ENCODE measurements at places on chromosomes 11 and 22. TPM values are rescaled to one million over a fixed set of nuclear protein-coding genes. Genes with fewer than 3 reads are reported as not detected.

The TRIM77 gene
- not detected for total RNA-seq

The DNAJB13 gene
- total RNA-seq: 10.2 TPM

DNA sequence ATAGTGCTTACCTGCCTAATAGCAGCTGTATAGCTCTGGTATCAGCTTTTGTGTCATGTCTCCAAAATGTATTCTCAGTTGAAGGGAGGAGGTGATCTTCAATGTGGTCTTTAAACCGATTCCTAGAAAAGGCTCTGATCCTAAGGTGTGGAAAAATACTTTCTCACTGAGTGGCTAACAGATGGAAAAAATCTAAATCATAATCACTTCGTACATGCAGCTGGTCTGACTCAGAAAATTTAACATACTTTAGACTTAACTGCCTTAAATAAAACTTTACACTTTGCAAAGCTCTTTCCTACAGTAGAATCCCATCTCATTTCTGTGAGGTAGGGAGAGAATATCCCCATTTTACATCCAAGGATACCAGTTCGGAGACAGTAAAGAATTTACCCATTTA is 38.0 kb downstream of the C2CD3 start:
- DNase-seq: no peak

GRCh38 chr11:60777572-60777971 is 7.6 kb upstream of the MS4A10 start:
- DNase-seq: no peak

- no peak for DNase-seq
Measured at GRCh38 chr22:49453771-49454170, 373.9 kb downstream of the BRD1 start.

GRCh38 chr22:26406118-26406517 is 22.9 kb upstream of the ASPHD2 start:
- DNase-seq: no peak

Data from mucosa of gallbladder (tissue), 1 donor.